ENCODE measurements at places on chromosomes 2 and 18.

GRCh38 chr18:78330766-78331165 lies 648.9 kb upstream of the SALL3 start:
- DNase-seq: no peak

- peak; percentile 96 for DNase-seq
Measured at GRCh38 chr2:85430752-85431569, 12.4 kb downstream of the SH2D6 start.

DNA sequence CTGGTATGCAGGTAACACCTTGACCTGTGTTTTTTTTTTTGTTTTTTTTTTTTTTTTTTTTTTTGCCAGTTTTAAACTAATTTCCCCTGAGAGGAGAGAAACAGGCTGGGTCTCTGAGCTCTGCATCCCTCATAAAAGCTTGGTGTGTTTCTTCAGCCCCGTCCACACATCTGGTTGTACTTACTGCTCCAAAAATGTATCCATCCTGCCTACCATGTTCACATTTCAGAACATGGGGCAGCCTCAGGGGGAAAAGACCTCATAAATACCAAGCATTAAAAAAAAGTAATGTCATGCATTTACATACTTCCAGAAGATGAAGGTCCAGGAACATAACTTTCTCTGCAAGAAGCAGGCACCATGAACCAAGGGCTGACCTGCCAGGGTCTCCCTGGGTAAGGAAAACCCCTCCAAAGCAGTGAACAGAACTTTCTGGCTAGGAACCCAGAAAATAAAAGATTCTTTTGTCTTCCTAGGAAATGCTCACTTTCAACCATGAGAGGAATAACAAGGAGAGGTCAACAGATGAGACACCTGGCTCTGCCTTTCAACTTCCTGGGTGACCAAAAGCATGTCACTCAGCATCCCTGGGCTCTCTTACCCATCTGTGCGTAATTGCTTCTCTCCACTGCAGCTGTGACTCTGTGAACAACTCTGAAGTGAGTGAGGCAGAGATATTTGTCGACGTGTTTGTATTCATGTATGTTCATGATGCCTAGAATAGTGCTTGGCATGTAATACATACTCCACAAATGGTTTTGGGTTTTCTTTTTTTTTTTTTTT lies 118.6 kb downstream of the MCFD2 start:
- DNase-seq: no peak

GRCh38 chr18:45526114-45526841 lies 89.0 kb upstream of the SLC14A2 start:
- DNase-seq: peak; percentile 6

DNA sequence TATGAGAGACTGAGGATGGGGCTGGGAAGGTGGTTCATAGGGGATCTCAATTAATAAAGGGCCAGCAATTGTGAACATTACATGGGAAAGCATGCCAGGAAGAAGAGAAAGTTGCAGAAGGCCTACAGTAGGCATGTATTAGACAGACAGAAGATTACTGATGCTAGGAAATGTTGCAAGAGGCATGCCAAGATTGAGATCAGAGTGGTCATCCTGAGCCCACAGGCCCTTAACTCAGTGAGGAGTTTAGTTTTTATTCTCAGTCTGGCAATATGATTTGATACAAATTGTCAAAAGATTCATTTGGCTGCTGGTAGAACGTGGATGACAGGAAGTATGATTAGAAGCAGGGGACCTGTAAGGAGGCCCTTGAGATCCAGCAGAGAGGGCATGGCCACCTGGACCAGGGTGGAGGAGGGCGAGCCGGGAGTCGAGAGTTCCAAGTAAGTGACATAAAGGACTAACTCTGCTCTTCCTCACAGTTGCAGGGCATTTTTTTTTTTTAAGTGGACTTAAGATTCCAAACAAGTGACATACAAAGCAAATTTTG lies 54.9 kb downstream of the EPHA4 start:
- no peak for DNase-seq

All from cerebellar cortex (tissue), 1 donor.